ENCODE measurements at places on chromosomes 13 and 19. TPM values are rescaled to one million over a fixed set of nuclear protein-coding genes. Genes with fewer than 3 reads are reported as not detected.

DNA sequence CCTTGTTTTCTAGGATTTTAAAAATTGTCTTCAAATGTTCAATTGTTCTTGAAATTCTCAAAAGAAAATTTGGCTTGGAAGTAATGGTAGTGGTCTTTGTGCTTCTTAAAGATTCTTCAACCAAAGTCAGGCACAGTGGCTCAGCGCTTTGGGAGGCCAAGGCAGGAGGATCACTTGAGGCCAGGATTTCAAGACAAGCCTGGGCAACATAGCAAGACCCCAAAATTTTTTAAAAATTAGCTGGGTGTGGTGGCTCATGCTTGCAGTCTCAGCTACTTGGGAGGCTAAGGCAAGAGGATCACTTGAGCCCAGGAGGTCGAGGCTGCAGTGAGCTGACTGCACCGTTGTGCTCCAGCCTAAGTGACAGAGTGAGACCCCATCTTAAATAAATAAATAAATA lies 153.5 kb upstream of the ZNF507 start:
- H3K4me3 ChIP-seq, result no peak overlapping the region
- no peaks in the 10 kb centered on the region for H3K36me3 ChIP-seq
- H3K27ac ChIP-seq, result no peak overlapping the region
- H3K27me3 ChIP-seq, result no peaks in the 10 kb centered on the region

DNA sequence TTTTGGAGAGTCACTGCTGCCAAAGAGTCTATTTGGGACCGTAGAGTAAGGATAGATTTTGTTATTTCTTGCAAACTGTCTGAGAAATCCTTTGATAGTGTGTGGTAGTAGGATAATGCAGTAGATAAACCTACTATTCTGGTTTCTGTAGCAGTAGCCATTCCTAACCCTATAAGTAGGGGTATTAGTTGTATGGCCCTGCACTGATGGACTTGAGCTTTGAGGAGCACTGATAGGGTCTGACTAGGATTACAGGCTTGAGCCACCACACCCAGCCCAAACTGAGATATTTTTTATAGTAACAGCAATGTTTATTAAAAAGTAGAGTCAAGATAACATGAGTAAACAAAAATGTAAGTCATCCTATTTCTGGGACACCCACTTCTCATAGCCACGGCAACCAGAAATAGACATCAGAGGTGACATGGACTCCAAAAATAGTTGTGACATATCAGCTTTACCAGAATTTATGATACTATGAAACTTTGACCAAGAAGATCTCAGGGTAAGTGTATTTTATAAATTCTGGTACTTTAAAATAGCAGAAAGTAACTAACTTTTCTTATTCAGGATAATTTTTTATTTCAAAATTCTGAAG lies 479.1 kb downstream of the SUCLA2 start:
- no peaks in the 10 kb centered on the region for H3K27me3 ChIP-seq
- no peak for DNase-seq
- no peaks in the 10 kb centered on the region for H3K4me1 ChIP-seq
- no peak overlapping the region for H3K4me3 ChIP-seq
- H3K36me3 ChIP-seq, result no peaks in the 10 kb centered on the region

GRCh38 chr13:22194106-22194805 lies 523.4 kb downstream of the FGF9 start:
- peaks cover 2% of the 10 kb centered on the region for H3K27me3 ChIP-seq
- no peaks in the 10 kb centered on the region for H3K4me1 ChIP-seq
- no peak overlapping the region for H3K4me3 ChIP-seq
- H3K36me3 ChIP-seq, result no peaks in the 10 kb centered on the region
- H3K27ac ChIP-seq, result no peak overlapping the region
- DNase-seq, result no peak

Gene CDX2
- not detected for total RNA-seq

Gene ZNF324B
- 7.8 TPM for total RNA-seq
